Activated CD4-positive, CD25-positive, alpha-beta regulatory T cell (primary cell): ENCODE measurements at places on chromosomes 11 and 22.

GRCh38 chr11:81946831-81947230 is 786.8 kb downstream of the FAM181B start:
- no peak for DNase-seq

DNA sequence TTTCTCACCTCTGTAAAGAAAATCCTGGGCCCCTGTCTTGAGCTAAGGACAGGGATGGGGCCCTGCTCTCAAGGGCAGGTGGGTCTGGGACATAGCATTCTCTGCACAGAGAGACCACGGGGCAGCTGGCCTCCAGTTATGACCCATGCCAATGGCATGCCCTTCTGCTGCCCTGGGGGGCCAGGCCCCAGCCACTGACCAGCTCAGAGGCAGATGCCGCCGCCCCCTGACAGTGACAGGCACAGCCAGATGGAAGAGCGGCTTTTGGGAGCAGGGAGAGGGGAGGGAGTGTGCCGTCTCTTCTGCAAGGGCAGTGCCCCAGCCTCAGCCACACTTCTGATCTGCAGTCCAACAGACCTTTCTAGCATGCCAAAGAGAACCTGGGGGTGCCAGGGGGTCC is 114.8 kb upstream of the NAV2 start:
- no peak for DNase-seq

DNA sequence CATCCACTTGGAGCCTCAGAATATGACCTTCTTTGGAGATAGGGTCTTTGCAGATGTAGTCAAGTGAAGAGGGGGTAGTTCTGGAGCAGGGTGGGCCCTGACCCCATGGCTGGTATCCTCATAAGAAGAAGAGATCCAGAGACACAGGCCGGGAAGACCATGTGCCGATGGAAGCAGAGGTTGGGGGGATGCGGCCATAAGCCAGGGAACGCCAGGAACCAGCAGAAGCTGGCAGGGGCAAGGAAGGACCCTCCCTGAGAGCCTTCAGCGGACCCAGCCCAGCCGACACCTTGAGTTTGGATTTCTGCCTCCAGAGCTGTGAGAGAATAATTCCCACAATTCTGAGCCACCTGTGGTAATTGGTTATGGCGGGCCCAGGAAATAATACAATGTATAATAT is 26.1 kb upstream of the SMIM38 start:
- no peak for DNase-seq

- DNase-seq = no peak
Observed at GRCh38 chr11:131546218-131546895, 175.9 kb downstream of the NTM start.

DNA sequence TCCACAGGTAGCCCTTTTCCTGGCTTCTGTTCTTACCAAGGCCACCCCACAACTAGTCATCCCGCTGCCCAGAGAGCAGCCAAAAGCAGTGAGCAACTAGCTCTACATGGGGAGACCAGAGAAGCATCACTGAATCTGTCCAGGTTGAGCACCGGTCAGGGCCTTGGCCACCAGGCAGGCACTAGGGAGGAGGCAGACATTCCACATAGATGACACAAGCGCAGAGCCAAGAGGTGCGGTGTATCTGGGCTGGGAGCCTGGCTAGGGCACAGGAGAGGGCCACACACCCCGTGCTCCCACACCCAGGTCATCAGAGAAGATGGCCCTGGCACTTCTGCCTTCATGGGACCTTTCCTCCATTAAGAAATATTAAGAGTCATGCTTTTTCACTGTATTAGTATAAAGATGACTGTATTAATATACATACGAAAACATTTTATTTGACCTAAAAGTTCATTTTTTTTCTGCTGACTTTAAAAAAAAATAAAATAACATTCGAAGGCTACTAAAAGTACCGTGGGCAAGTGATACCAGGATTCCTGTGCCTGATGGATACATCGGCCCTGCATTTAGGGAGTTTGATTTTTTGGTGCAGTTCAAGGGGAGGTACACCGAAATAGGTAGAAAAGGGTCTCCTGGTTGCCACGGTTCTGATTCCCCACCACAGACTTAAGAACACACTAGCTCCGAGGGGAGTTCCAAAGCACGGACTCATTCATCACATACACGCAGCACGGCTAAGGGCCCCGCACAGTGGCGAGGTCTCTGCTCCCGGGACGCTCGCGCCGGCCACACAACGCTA is 1.2 kb downstream of the DGCR2 start:
- DNase-seq = no peak

DNA sequence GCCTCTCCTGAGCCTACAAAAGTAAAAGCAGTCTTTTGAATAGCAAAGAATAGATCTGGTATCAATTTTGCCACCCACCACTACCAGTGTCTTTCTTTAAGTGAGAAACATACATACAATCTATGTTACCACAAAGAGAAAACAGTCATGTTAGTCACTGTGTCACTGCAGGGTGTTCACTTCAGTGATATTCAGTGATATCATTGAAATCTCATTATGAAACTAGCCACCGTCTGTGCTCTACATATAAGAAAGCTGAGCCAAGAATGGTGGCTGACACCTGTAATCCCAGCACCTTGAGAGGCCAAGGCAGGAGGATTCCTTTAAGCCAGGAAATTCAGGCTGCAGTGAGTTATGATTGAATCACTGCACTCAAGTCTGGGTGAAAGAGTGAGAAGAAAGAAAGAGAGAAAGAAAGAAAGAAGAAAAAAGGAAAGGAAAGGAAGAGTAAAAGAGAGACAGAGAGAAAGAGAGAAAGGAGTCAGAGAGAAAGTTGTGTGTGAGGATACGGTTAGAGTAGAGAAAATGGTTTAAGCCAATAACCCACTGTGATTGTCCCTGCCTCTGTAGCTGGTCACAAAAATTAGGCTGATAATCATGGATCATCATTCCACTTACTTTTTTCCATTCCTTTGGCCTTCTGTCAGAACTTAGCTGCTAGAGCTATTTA is 847.1 kb downstream of the FAM181B start:
- no peak for DNase-seq

DNA sequence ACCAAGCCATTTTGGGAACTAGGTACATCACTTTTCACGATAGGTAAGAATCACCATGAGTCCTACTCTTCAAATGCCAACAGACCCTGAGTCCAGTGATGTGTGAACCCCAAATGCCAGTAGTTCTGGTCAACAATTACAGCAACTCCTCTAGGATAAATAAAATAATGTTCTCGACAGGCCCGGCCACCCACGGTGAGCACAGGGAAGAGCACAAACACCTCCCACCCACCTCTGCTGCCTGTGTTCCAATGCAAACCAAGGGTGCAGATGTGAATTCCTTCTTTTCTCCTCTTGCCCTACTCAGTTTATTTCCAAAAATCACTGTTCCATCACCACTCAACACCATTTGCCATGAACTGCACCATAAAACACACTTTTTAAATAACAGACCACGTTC is 33.3 kb downstream of the MPPED2 start:
- DNase-seq = no peak
